ENCODE measurements at places on chromosomes 5 and 9.

- no peak for DNase-seq
These were observed 6.2 kb downstream of the SVEP1 start for GRCh38 chr9:110573305-110573704.

- DNase-seq: peak; percentile 54
These were observed 162.7 kb downstream of the C9orf50 start for GRCh38 chr9:129458155-129458661.

GRCh38 chr5:143788401-143788800 is 23.6 kb upstream of the HMHB1 start:
- DNase-seq: no peak

- DNase-seq: no peak
These were observed 44.3 kb downstream of the BICD2 start for GRCh38 chr9:92720209-92720765.

GRCh38 chr5:68381060-68381459 is 165.5 kb downstream of the PIK3R1 start:
- DNase-seq: no peak

- no peak for DNase-seq
These were observed 20.0 kb downstream of the NTNG2 start for GRCh38 chr9:132181796-132182313.

- no peak for DNase-seq
These were observed 35.2 kb upstream of the GLDC start for GRCh38 chr9:6680797-6681146.

DNA sequence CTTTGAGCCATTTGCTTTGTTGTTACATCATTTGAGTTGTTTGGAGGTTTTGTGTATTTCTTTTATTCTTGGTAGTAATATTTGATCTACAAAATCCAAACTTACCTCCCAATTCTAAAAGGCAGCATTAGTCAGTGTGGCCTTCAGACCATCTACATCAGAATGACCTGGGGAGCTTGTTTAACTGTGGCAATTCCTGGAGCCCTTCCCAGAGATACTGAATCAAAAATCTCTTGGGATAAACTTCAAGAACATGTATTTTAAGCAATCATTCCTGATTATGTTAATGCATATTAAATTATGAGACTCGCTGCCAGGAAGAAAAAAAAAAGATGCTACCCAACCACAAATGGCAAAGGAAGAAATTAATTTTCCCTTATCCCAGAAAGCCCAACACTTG is 268.9 kb upstream of the PDE4D start:
- no peak for DNase-seq

- no peak for DNase-seq
These were observed 32.7 kb downstream of the DMGDH start for GRCh38 chr5:79036769-79037168.

DNA sequence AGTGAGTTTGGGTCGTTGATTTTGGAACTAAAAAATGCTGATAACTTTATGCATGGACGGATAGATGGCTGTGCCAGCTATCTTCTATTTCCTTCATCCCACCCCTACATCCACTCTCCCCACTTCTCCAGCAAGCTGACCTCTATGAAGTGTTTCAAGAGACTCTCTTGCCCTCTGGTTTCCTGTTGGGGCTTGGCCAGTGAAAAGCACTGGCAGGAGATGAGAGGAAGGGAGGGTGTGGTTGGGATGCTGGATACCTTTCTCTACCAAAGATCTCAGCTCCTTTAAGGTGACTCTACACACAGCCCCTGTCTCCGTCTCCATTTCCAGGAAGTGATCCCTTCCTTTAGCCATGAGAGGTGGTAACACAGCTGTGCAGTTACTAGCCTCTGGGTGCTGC is 30.0 kb upstream of the JMY start:
- DNase-seq: no peak

- no peak for DNase-seq
These were observed 270.6 kb downstream of the MLLT3 start for GRCh38 chr9:20351715-20352114.

DNA sequence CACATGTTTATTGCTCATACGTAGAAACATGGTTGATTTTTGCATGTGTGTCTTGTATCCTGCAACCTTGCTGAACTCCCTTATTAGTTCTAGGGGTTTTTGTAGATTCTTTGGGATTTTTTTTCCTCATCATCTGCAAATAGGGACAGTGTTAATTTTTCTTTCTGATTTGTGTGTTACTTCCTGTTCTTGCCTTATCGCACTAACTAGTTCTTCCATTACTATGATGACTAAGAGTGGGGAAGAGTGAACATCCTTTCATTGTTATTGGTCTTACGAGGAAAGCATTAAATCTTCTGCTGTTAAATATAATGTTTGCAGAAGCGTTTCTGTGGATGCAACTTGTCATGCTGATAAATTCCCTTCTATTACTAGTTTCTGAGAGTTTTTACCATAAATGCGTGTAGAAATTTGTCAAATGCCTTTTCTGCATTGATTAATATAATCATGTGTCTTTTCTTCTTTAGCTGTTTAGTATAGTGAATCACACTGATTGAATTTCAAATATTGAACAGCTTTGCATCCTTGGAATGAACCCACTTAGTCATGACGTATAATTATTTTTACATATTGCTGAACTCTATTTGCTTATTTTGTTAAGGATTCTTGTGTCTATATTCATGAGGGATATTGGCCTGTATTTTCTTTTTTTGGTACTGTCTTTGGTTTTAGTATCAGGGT is 32.1 kb upstream of the RNF130 start:
- DNase-seq: no peak

- no peak for DNase-seq
These were observed 200.1 kb downstream of the EPB41L4A start for GRCh38 chr5:112219000-112219399.

DNA sequence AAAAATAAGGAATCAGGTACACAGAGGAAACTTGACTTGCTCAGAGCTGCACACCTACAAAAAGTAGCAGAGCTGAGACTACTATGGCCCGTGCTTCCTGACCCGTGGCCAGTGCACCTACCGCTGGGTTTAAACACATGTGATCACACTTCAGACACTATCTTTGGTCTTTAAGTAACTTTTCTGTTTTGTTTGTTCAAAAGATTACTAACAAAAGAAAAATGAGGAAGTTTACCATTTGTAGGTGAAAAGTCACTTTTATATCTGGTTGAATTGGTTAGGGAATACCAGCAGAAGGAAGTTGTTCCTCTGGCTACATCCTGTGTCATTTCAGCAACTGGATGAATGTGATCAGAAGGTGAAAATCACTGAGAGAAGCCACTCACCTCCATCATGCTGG is 6.5 kb upstream of the SYK start:
- peak; percentile 51 for DNase-seq

GRCh38 chr5:91687430-91687829 is 304.3 kb upstream of the ARRDC3 start:
- DNase-seq: no peak

- no peak for DNase-seq
These were observed 55.4 kb downstream of the FOXI1 start for GRCh38 chr5:170161069-170161468.

DNA sequence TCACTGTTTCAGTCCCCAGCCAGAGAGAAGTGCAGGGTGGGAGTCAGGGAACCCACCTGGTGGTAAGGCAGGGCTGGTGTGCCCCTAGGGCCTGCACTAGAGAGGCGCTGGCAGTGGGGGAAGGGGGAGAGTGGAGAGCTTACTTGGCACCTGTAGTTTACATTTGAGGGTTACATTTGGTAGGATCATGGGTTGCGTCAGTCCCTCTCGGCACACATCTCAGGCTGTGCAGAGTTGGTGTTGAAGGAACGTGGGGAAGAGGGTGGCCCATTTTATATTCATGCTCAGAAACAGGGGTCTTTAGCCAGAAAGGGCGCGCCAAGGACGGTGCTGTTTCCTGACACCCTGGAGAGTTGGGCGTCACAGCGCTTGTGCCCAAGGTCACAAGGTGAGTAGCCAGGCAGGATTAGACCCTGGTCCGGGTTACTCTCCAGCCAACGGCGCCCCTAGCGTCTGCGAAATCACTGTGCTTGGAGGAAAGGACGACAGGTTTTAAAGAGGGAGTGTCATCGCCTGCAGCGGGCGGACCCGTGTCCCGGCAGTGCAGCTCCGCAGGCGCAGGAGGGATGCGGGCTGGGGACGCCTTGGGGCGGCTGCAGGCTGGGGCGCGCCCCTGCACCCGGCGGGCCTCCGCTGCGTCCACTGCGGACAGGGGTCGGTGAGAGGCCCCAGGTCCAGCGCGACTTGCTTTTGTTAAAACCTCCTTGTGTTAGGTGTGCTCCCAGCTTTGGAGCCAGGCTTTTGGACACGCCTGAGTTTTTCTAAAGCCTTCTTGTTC is 272.6 kb downstream of the FANCC start:
- DNase-seq: no peak

- no peak for DNase-seq
These were observed 1.6 kb upstream of the TNPO1 start for GRCh38 chr5:72814864-72815263.

- no peak for DNase-seq
These were observed 54.7 kb downstream of the PLK2 start for GRCh38 chr5:58405175-58405574.

GRCh38 chr9:3525096-3525835 is 535 bp downstream of the RFX3 start:
- no peak for DNase-seq

DNA sequence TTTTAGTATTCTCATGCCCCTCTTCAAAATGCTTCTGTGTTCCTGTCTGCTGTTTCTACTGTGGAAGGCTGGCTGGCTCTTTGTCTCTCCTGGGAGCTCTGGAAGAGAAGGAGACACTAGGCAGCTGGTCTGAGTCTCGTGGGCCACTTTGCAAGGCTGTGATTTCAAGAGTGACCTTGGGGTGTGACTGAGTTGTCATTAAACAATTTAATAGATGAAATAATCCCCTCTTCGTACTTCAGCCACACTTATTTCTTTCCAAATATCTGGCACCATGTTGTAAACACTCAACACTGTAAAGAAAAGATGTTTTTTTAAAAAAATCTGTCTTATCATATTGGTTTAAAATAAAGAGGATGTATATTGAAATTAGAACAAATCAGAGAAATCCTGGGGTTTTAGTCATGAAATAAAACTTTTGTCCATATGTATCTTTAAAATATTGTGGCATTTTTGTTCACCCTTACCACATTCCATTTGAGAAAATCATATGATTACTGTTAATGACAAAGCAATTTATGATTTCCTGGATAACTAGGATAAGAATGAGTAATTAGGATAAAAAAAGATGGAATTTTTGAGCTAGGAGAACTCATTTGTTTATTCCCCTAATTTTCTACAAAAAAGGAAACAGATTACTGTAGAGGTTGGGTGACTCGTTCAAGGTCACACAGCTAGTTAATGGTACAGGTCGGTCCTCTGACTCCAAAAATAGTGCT is 200.8 kb downstream of the MAT2B start:
- DNase-seq: no peak

GRCh38 chr9:1469996-1470395 is 419.8 kb downstream of the DMRT2 start:
- DNase-seq: no peak

DNA sequence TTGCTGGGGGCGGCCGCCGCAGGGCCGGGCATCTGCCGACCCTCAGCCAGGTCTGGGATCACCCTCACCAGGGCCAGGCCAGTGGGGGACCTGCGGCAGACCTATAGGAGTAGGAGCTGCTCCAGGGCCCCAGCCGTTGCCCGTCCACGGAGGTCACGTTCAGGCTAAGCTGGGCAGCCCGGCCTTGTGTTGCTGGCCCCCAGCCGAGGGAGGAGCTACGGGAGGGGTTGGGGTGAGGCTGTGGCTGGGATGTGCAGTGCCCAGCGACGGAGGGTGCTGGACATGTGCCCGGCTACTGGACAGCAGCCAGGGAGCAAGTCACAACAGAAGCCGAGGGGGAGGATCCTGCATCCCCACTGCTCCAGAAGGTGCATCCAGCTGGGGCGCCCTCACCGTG is 39.6 kb upstream of the SLC6A19 start:
- peak; percentile 86 for DNase-seq

- no peak for DNase-seq
These were observed 13.2 kb upstream of the NDUFS4 start for GRCh38 chr5:53547226-53547625.

DNA sequence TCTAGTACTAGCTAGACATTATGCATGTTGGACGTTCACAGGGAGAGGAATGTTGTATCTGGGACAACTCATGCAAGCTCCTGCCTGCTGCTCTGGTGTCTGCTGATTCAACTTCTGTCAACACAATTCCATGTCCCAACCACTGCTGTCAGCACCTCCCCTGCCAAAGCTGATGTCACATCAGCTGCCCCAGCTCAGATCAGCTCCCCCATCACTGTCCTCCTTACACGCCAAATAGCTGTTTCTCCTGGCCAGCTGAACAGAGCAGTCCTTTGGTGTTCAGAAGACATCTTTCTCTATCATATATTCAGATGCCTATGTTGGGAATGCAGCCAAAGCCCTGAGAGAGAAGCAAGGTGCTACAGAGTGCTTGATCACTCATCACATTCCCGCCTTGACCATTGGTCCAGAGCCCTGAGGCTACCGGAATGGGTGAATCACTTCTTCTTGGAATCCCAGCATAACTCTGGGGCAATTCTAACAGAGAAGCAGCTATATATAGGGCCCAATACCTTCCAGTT is 223.3 kb downstream of the SEC61B start:
- no peak for DNase-seq

GRCh38 chr5:151115272-151115905 is 34.6 kb upstream of the TNIP1 start:
- DNase-seq: peak; percentile 73

DNA sequence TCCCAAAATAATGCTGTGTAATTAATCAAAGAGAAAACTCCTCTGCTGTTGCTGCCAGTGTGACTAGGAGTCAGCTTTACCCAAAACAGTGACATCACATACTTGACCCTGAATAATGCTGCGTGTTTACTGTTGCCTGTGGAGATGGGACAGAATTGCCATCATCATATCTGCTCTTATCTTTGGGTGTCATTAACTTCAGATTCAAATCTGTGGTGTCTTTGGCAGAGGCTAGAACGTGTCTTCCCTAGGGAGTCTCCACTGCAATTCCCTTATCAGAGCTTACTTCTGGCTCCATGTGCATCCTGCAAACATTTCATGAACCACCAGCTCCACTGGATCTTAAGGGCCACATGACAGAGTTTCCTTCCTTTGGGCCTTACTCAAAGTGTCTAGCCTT is 88.9 kb upstream of the MRPS30 start:
- DNase-seq: no peak

GRCh38 chr9:98921732-98922131 is 22.0 kb upstream of the COL15A1 start:
- no peak for DNase-seq

DNA sequence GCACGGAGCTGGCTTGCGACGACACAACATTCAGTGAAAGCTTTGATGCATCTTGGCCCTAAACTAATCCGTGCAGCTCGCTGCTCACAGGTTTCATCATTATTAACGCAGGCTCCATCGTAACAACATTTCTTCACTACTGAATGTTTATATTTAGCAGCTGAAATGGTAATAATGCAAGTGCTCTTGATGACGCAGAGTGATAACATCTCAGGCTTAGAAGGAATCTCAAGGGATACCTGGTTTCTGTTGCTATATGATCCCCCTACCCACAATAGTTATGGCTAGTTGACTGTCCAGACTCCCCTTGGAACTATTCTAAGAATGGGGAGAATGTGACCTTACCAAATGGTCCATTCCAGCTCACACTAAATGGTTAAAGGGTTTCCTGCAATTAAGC is 36.2 kb downstream of the C5 start:
- no peak for DNase-seq

GRCh38 chr5:146753641-146754040 is 124.9 kb downstream of the PPP2R2B start:
- no peak for DNase-seq
